ENCODE measurements at places on chromosomes 5 and 9. TPM values are rescaled to one million over a fixed set of nuclear protein-coding genes. Genes with fewer than 3 reads are reported as not detected.
A peak's percentile ranks its signal among the peaks of the same experiment; 100 is the strongest.

- DNase-seq: no peak
Observed at GRCh38 chr5:54924487-54924886, 60.9 kb downstream of the ESM1 start.

DNA sequence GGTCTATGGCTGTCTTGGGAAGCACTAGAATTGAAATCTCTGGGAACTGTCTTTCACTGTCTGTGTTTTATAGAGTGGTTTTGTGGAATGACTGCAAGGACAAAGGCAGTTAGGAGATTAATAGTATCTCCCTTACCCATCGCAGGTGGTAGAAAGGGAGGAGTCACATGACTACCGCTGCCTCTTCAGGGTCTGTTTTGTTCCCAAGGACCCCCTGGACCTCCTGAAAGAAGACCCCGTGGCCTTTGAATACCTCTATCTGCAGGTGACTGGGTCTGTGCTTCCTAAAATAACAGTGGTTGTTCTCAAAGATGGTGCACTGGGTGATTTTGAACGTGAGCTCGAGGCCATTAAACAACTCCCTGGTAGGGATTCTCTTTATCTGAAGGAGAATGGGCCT, 22.8 kb upstream of the TRMT10B start:
- no peak for DNase-seq

- no peak for DNase-seq
Observed at GRCh38 chr5:80324912-80325311, 5.1 kb downstream of the SPZ1 start.

- no peak for DNase-seq
Observed at GRCh38 chr9:28342815-28343338, 769.6 kb upstream of the C9orf72 start.

DNA sequence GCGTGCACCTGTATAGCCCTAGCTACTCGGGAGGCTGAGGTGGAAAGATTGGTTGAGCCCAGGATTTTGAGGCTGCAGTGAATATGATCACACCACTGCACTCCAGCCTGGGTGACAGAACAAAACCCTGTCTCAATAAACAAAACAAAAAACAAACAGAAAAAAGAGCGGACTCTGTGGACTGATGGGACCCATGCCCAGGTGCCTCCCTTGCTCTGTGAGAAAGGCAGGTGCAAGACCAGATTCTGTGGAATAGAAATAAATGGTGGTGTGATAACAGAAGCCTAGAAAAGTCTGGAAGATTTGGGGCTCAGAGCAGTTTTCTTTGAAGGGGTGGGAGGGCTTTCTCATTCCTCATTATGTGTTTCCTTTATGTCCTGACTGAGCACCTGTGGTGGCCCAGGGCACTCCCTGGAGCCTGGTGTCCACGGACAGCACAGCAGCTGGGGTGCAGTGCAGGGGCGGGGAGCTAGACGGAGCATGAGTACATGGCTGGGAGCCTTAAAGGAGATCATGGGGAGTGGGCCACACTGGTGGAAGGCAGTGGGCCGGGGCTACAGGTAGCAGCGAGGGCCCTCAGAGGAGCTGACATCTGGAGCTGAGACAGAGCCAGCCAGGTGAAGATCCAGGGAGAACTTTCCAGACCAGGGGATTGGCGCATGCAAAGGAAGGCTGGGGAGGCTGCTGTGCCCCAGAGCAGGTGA, 15.4 kb upstream of the CEL start:
- no peak for DNase-seq

GRCh38 chr9:86355814-86356213, 1.6 kb upstream of the TUT7 start:
- DNase-seq: no peak

- DNase-seq: peak; percentile 92
Observed at GRCh38 chr5:145484158-145484557, 351.0 kb downstream of the PRELID2 start.

DMAC1 gene
- total RNA-seq: 9.4 TPM
